Kasumi-1 (cell line): ENCODE measurements at places on chromosomes 3 and 15.
A peak's percentile ranks its signal among the peaks of the same experiment; 100 is the strongest.

GRCh38 chr3:78707609-78708008, 1060.2 kb downstream of the ROBO1 start:
- DNase-seq: no peak

- DNase-seq: no peak
Measured at GRCh38 chr15:58697220-58697619, 52.3 kb downstream of the ADAM10 start.

DNA sequence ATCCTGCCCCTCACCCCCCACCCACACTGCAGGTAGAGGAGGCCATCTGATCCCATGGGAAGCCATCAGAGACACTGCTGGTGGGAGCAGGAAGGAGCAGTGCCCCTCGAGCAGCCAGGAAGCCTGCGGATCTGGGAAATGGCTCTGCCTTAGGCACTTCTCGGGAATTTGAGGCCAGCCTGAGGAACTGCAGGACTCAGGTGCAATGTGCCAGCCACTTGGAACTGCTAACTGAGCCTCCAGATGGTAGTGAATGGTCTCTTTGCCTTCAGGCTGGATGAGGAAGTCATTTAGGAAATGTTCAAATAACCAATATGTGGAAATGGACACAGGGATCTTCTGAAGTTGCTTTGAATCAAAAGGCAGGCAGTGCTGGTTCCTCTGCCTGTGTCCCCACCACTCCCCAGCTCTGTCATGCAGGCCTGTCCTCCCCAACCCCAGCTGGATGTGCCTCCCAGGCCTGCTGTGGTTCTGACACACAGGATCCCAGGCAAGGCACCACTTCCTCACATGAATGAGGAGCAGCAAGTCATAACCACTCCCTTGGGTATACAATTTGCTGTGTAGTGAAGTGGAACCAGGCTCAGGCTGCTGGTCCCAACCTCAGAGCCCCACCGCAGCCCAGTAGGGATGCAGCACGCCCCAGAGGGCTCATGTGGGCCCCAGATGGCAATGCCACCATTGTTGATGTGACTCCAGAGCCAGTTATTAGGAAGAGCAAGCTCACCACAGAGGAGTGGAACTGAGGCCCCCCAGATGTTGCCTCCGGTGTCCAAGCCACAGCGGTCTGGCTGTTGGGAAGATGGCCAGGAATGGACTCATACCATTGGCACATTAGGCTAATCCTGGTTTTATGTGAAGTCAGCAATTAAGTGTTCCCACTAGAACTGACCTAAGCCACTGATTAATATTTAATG, 46.5 kb upstream of the LIMD1 start:
- DNase-seq: peak; percentile 67

DNA sequence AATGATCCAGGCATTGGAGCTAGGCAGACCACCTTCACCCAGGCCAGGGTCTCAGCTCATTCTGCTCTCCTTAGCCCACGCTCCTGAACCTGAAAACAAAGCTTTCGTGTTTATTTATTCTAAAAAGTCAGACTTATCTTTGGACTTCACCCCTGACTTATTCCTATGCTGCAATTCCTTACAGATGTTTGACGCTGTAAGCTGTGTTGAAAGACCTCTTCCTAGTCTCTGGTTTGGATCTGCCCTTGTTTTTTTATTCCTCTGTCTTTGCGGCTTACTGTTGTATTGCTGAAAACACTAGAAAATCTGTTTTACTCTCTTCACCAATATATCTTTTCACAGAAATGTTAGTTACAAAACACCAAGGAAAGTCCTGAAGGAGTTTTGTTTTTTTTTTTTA, 40.5 kb upstream of the LDHAL6B start:
- DNase-seq: no peak

DNA sequence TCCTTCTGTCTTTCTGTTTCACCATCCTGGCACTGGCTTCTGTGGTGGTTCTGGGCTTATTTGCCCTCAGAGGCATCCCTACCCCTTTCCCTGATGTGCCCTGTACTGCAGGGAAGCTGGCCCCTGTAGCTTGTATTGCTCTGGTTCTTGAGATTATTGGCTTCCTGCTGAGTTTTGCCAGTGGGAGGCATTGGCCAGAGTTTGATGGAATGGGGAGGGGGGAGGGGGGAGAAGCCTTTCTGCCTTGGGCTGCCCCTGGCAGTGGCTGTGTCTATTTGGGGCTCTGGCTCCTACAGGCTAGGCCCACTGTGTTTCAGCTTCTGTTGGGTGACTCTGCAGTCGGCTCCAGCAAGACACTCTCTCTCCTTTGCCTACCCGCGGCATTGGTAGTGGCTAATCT, 41.6 kb upstream of the SEMA6D start:
- no peak for DNase-seq

DNA sequence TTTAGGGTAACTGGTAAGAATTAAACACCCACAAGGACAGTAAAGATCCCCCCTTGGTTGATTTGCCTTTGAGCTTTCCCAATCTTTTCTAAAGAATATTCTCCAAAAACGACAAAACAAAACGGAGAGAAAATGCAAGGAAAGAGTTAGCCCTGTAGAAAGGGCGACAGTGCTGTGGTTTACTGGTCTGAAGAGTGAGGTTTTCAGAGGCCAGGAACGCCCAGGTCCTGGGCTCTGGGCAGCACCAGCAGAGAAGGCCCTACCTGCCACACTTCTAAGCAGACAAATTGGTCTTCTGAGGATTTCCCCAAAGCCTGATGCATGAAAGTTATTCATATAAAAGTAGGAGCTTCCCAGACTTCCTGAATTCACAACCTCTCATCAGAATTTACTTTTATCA, 119.3 kb downstream of the KCNMB2 start:
- DNase-seq: no peak

- no peak for DNase-seq
Measured at GRCh38 chr3:28905798-28906197, 375.1 kb upstream of the RBMS3 start.

DNA sequence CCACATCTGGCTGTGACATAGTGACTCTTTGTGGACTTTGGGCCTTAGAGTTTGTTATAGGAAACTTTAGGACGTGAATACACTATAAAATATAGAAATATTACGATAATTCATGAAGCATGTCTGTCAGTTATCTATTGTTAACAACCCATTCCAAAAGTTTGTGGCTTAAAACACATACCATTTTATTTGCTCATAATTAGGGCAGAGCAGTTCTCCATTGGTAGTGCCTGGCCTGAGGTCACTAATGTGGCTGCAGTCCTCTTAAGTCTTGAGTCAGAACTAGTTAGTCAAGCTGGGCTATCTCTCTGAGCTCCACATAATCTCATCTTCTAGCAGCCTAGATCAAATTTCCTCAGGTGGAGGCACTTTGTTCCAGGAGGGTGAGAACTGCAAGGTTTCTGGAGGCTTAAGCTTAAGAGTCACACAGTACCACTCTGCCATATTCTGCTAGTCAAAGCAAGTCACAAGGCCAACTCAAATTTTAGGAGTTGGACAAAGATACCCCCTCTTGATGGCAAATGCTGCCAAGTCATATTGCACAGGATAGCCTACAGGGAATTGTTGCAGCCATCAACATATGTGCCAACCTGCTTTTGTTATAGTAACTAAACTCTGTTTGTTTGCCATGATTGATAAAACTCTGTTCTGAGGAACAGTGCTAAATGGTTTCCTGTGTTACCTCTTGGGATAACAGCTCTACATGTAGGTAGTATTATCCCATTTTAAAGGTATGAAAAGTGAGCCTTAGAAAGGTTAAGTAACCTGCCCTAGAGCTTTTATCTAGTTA, 8.7 kb downstream of the ATXN7 start:
- DNase-seq: no peak

- DNase-seq: no peak
Measured at GRCh38 chr3:40254891-40255290, 54.6 kb upstream of the EIF1B start.

GRCh38 chr3:29581311-29581710, 300.4 kb downstream of the RBMS3 start:
- DNase-seq: no peak

DNA sequence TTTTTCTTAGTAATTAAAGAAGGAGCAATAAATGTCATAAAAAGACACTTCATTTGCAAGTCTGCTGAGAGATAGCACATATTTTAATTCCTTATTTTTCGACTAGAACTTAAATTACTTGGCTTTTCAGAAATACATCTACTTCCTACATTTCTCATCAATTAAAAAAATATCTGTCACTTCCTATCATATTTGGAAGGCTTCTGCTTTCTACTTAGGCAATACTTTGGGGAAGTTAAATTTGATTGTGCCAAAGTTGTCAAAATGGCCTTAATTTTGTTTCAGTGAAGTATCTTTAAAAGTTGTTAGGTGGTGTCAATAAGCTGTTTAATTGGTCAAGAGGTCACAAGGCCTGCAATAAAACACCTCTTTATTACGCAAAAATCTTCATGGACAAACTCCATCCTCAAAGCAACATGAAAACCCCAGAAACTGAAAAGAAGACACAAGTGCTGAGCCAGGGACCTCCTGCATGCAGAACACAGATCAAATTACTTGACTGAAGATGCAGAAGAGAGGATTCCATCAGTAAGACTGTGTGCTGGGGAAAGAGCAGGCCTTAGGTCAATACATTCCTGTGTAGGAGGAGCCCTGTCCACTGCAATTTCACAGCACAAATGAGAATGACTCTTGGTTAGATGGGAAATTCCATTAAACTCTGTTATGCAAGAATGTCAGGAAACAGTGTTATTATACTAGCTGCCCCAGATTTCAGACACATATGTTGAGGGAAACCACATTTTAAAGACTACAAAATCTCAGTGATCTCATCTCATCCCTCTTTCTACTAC, 48.0 kb upstream of the FSTL1 start:
- no peak for DNase-seq

- no peak for DNase-seq
Measured at GRCh38 chr3:31853580-31853979, 127.5 kb downstream of the OSBPL10 start.

GRCh38 chr3:179840985-179841384, 188.1 kb downstream of the USP13 start:
- DNase-seq: no peak

DNA sequence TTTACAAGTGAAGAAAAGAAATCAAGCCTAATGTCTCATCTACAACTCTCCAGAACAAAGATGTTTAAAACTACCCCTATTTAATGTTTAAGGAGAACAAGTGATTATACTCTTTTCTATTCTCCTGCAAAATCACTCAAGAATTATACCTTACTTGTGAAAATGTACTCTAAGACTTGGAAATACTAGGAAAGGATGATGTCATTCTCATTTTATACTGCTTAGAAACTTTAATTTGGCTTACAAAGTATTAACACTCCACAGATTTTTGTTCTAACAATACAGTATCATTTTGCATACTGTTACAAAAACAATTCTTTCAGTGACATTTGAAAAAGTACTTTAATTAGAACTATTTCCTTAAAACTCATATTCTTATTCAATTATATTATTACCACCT, 89.5 kb downstream of the SMARCC1 start:
- no peak for DNase-seq

DNA sequence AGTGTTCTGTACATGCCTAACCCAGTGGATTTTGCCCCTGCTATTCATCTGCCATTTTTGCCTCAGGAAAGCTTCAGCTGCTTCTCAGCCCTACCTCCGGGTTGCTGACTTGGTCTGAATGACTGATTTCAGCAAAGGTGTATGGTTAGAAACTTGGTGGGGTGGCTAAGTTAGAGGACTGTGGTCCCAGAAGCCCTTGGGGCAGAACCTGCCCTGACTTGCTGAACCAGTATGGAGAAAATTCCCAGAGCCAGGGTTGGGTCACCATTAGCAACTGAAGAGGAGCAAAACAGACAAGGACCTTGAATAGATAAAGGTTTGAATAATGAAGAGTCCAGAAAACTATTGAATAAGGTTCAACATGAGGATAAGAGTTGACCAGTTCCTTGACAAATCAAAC, 6.1 kb upstream of the WWTR1 start:
- no peak for DNase-seq

- peak; percentile 10 for DNase-seq
Measured at GRCh38 chr3:158739078-158739477, 6.8 kb upstream of the RARRES1 start.

- no peak for DNase-seq
Measured at GRCh38 chr3:31008994-31009393, 114.5 kb upstream of the GADL1 start.

GRCh38 chr3:46995901-46996562, 16.6 kb downstream of the NBEAL2 start:
- DNase-seq: no peak

- DNase-seq: no peak
Measured at GRCh38 chr3:42036483-42036823, 54.7 kb upstream of the TRAK1 start.

DNA sequence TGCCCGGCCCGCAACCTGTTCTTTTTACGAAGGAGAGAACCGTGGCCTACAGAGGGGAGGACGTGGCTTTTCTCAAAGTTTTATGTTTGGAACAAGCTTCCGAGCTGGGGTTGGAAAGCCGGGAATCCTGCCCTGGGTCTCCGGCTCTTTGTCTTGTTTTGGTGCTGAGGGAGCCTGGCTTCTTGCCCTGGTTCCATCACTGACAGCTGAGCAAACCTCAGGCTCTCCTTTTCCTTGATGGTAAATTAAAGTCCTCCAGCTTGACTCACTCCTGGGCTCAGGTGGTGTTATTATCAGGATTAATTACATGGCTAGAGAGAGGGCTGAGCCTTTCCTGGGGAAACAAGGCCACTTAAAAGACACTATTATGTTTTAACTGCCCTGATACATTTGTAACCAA, 289.5 kb upstream of the RGMA start:
- DNase-seq: no peak

DNA sequence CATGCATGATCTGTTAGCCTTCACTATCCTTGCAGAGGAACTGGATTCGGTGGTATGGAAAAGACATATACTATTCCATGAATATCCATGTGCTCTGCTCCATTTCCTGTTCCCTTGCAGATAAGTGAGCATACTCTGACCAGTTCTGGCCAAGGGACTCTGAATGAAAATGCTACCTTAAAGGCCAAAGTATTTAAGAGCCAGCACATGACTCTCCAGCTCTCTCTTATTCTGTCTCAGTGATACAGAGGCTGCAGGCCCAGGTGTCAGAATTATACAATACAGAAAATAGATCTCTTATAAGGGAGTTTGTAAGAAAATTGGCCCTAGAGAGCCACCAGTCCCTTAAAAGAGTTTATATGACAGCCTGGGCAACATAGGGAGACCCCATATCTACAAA, 779.7 kb upstream of the CFAP20DC start:
- no peak for DNase-seq

DNA sequence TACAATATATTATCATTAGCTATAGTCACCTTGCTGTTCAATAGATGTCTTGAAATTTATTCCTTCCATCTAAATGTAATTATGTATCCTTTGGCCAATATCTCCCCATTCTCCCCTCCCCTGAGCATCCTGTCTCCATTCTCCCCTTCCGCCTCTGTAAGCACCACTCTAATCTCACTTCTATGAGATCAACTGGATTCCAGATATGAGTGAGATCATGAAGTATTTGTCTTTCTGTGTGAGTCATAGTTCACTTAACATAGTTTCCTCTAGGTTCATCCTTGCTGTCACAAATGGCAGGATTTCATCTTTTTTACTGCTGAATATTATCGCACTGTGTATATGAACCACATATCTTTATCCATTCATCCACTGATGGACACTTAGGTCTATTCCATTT, 148.8 kb upstream of the NDN start:
- no peak for DNase-seq

GRCh38 chr3:28951772-28952556, 328.9 kb upstream of the RBMS3 start:
- DNase-seq: peak; percentile 39
